Activated naive CD4-positive, alpha-beta T cell treated with anti-CD3 and anti-CD28 coated beads, Interleukin-2, amount 10 ng/mL, durations not matched to agents 7 days and 5 days (primary cell): ENCODE measurements at places on chromosomes 1 and 21.

DNA sequence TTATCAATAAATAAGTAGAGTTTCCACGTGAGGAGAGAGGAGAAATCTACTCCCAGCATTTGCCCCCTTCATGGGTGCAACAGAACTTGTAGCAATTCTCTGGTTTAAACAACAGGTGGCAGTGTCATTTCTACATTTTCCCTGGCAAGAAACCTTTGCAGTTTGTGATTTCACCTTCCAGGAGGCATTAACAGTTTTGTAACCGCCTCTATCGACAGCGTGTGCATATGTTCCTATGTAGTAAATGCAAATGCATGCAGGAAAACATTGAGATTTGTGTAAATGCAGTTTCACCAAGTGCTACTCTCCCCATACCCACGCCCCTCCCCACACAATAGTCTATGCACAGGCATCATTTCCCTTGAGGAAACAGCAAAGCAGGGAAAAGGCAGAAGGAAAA, 494.7 kb downstream of the SMYD3 start:
- DNase-seq: no peak

- DNase-seq: no peak
Measured at GRCh38 chr1:232134365-232134764, 495.6 kb downstream of the SIPA1L2 start.

GRCh38 chr1:33454646-33455282, 17.7 kb upstream of the ZSCAN20 start:
- no peak for DNase-seq

- no peak for DNase-seq
Measured at GRCh38 chr1:110690709-110691365, 16.1 kb upstream of the KCNA3 start.

- no peak for DNase-seq
Measured at GRCh38 chr1:20733360-20733975, 965 bp upstream of the SH2D5 start.

- DNase-seq: no peak
Measured at GRCh38 chr1:59013276-59013927, 229.6 kb upstream of the JUN start.

- peak; percentile 23 for DNase-seq
Measured at GRCh38 chr1:244353551-244354091, 98.1 kb downstream of the ADSS2 start.
